ENCODE measurements at places on chromosomes 1 and 21.

GRCh38 chr1:187648091-187648490 lies 819.3 kb downstream of the PLA2G4A start:
- no peak overlapping the region for H3K27ac ChIP-seq
- H3K27me3 ChIP-seq: no peaks in the 10 kb centered on the region
- H3K4me3 ChIP-seq: no peak overlapping the region
- no peaks in the 10 kb centered on the region for H3K4me1 ChIP-seq
- no peaks in the 10 kb centered on the region for H3K36me3 ChIP-seq
- no peak for DNase-seq

GRCh38 chr1:81142099-81142826 lies 658.5 kb upstream of the ADGRL2 start:
- no peak for DNase-seq
- H3K27ac ChIP-seq: no peak overlapping the region
- no peaks in the 10 kb centered on the region for H3K36me3 ChIP-seq
- H3K4me1 ChIP-seq: no peaks in the 10 kb centered on the region
- no peak overlapping the region for H3K4me3 ChIP-seq

DNA sequence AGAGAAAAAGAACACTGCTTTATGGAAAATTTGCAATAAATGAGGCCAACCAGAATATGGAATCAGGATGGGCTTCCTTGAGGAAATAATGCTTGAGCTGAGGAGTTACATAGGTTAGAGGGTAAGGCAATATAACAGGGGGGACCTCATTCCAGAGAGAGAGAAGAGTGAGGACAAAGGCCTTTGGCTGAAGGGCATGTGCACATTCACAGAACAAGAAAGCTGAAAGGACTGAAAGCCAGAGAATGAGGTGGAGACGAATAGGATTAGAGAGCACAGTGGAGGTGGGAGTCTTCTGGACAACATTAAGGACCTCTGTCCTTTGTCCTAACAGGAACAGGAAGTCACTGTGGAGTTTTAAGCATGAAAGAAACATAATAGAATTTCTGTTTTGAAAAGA lies 60.7 kb upstream of the MROH9 start:
- H3K4me3 ChIP-seq: no peak overlapping the region
- H3K27me3 ChIP-seq: no peaks in the 10 kb centered on the region

DNA sequence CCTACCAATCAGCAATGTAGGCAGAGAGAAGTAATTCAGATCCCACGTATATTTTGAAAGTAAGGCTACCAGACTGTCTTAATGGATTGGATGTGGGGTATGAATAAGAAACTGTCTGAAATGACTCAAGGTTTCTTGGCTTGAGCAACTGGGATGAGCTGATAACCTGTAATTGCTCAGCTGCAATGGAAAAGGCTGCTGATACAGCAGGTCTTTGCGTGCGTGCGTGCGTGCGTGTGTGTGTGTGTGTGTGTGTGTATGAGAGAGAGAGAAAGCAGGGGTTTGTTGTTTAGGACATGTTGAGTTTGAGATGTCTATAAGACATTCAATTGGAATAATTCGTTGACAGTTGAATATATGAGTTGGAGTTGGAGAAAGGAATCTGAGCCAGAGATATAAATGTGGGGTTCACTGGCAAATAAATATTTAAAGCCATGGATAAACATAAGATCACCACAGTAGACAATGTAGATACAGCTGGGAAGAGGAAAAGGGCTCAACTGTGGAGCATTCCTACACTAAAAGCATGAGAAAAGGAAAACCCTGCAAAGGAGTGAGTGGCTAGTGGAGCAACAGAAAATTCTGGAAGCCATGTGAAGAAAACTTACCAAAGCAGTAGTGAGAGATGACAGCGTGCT lies 72.9 kb downstream of the UCHL5 start:
- no peak for DNase-seq
- no peaks in the 10 kb centered on the region for H3K36me3 ChIP-seq
- H3K27ac ChIP-seq: no peak overlapping the region
- no peak overlapping the region for H3K4me3 ChIP-seq

GRCh38 chr1:14511166-14511680 lies 87.3 kb upstream of the KAZN start:
- no peaks in the 10 kb centered on the region for H3K27me3 ChIP-seq
- no peak overlapping the region for H3K27ac ChIP-seq
- no peak overlapping the region for H3K4me3 ChIP-seq
- no peak for DNase-seq
- H3K36me3 ChIP-seq: no peaks in the 10 kb centered on the region
- H3K4me1 ChIP-seq: peaks cover 5% of the 10 kb centered on the region

DNA sequence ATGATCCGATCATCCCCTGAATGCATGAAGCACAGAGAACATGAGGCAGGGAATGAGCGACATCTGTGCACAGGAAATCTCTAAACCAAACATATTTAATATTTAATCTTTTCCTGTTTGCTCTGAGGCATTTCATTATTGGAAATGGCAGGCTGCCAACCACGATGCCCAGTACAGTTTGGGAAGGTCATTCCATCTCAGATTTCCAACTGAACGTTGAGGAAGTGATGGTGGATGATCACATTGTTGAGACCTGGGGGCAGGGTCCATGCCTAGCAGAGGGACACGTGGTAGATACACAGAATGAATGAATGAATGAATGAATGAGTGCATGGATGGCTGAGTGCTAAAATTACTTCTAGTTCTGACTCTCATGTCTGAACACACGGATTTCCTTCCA lies 15.9 kb upstream of the FASLG start:
- no peaks in the 10 kb centered on the region for H3K4me1 ChIP-seq
- no peak for DNase-seq
- H3K36me3 ChIP-seq: no peaks in the 10 kb centered on the region
- no peak overlapping the region for H3K4me3 ChIP-seq

GRCh38 chr1:240612811-240613210 lies 856 bp upstream of the GREM2 start:
- no peak overlapping the region for H3K27ac ChIP-seq
- no peak for DNase-seq
- no peak overlapping the region for H3K4me3 ChIP-seq
- H3K4me1 ChIP-seq: no peaks in the 10 kb centered on the region

DNA sequence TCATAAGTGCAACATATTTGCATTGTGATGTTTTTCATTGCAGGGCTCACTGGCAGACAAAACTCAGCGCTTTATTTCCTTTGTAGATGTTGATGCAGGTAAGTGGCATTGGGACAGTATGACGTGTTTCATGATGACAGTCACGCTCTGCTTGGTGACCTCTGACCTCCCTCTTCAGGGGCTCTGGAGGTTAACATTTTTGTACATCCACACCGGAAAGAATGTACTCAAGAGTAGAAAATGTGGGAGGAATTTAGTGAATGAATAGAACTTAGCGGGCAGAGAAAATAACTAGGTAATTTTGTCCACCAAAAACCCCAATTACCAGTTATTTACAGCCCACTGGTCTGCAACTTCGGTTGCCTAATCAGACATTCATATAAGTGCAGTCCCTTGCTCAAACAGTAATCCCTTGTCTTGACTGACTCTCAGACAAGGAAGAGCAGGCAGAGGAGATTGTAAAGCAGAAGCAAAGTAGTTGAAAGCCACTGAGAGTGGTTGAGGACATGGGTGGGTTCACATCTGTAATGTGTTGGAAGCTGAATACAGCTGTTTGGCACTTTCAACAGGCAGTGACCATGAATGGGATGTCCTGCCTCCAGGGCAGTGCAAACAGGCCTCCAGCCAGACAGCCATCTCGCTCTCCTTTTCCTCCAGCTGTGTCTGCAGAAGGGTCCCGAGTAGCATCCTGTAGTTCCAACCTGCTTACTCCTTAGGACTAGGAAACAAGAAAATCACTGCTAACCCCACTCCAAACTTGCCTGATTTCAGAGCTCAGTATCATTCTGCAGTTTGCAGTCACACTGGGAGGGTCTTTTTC lies 188.9 kb downstream of the NRIP1 start:
- no peak overlapping the region for H3K27ac ChIP-seq
- H3K36me3 ChIP-seq: no peaks in the 10 kb centered on the region
- H3K4me3 ChIP-seq: no peak overlapping the region
- H3K27me3 ChIP-seq: no peaks in the 10 kb centered on the region

All from tibial nerve (tissue), 4 donors.